ENCODE measurements at places on chromosomes 1 and 21. TPM values are rescaled to one million over a fixed set of nuclear protein-coding genes. Genes with fewer than 3 reads are reported as not detected.

DNA sequence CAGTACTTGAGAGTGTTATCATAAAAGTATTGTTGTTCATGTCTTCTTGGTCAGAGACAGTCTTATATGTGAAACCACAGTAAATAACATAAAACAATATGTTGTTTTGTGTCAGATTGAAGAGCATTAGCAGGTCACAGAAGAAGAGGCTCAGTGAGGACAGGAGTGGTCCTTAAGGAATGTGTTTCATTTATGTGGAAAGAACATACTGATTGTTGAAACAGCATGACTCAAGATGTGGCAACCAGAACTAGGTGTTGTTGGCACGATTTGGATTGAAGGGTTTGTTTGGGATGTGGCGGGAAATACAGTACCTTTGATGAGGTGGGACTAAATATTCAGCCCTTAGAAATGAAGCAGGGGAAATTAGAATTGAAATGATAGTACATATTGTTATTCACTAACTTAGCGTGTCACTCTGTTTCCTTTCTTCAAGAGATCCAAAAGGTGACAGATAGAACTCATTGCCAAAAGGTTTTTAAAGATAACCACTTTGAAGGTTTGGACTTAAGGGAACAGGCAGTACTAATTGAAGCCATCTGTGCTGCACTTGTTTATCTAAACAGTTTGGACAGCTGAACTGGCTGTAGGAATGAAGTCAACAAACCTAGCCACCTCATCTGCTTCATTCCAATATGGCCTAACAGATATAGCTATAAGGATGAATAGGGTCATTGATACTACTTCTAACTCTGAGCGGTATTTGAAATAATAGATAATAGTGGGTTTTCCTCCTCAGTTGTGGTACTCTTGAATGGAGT lies 14.4 kb downstream of the RALGPS2 start:
- DNase-seq, result no peak

- no peak for DNase-seq
Observed at GRCh38 chr1:239418681-239419080, 32.3 kb downstream of the CHRM3 start.

GRCh38 chr1:59034925-59035324 lies 251.1 kb upstream of the JUN start:
- DNase-seq, result no peak

Gene TFF2
- polyA plus RNA-seq, result not detected

DNA sequence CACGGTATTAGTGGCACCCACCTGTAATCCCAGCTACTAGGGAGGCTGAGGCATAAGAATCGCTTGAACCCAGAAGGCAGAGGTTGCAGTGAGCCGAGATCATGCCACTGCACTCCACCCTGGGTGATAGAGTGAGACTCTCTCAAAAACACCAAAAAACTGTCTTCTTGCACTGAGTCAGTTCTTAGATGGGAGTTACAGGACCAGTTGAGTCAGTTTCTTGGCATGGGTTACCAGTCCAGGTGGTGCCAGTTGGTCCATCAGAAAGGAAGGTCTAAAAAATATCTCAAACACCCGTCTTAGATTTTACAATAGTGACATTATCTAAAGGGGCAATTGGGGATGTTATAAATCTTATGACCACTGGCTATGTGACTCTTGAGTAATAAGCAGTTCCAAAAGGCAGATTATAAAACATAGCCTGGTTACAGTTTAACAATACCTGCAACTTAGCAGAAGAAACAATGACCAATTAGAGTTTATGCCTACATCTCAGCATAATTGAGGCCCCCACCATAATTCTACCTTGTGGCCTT lies 206.9 kb upstream of the FGGY start:
- DNase-seq, result no peak

Gene TCEA3
- polyA plus RNA-seq, result 0.63 TPM

GRCh38 chr1:32764826-32765569 lies 52.2 kb downstream of the YARS1 start:
- no peak for DNase-seq

GRCh38 chr1:216616425-216616824 lies 106.8 kb downstream of the ESRRG start:
- DNase-seq, result no peak

- DNase-seq, result no peak
Observed at GRCh38 chr1:172447641-172448040, 3.8 kb upstream of the PIGC start.

Gene CD101
- 0.86 TPM for polyA plus RNA-seq

GRCh38 chr1:52601991-52602855 lies at the start of gene GPX7:
Gene GPX7 (plus strand): TSS chr1:52602371. CDS start chr1:52602410, 39 bp downstream.
- no peak for DNase-seq

Gene DNMT3L
- polyA plus RNA-seq, result not detected

DNA sequence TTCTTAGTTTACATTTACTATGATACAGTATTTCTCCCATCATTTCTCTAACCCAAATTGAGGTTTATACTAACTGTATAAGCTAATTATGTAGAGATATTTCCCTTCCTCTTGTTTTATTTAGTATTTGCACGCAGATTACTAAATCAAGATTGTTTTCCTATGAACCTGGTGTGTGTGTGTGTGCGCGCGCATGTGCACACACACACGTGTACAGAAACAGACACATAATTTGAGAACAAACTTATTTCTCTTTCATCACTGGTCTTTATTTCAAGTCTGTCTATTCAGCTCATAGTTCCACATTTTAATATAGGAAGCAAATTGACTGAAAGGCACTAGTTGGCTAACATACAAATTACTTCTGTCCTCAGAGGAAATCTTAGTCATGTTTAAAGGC lies 19.7 kb upstream of the COL24A1 start:
- DNase-seq, result no peak

Gene SPRR4
- polyA plus RNA-seq, result 1.9 TPM

Data from keratinocyte (primary cell).